ENCODE measurements at places on chromosomes 16 and 17. TPM values are rescaled to one million over a fixed set of nuclear protein-coding genes. Genes with fewer than 3 reads are reported as not detected.

SKAP1 gene
- total RNA-seq = not detected

ADGRG3 gene
- total RNA-seq = not detected

CARD14 gene
- not detected for total RNA-seq

NPIPA2 gene
- total RNA-seq = not detected

LCAT gene
- 1.7 TPM for total RNA-seq

MAPK8IP3 gene
- 17.0 TPM for total RNA-seq

RHBDF2 gene
- 1.3 TPM for total RNA-seq

ZNF469 gene
- total RNA-seq = 1.4 TPM

AGRP gene
- not detected for total RNA-seq

MED1 gene
- total RNA-seq = 24.2 TPM

ENPP7 gene
- total RNA-seq = not detected

RPL13 gene
- 2,098 TPM for total RNA-seq

MYOCD gene
- total RNA-seq = 20.1 TPM

MYL11 gene
- total RNA-seq = not detected

- H3K36me3 ChIP-seq = no peaks in the 10 kb centered on the region
- H3K27ac ChIP-seq = no peak overlapping the region
These were observed 18.7 kb upstream of the MEIOB start for GRCh38 chr16:1890708-1891050.

GRCh38 chr16:3578610-3579551, 1.7 kb upstream of the NLRC3 start:
- no peaks in the 10 kb centered on the region for H3K27me3 ChIP-seq
- no peak for DNase-seq
- H3K4me1 ChIP-seq = no peaks in the 10 kb centered on the region
- H3K36me3 ChIP-seq = peaks cover 9% of the 10 kb centered on the region

- no peak for DNase-seq
- H3K4me3 ChIP-seq = no peak overlapping the region
- H3K4me1 ChIP-seq = no peaks in the 10 kb centered on the region
These were observed 12.0 kb downstream of the ACSF3 start for GRCh38 chr16:89105599-89106151.

GRCh38 chr17:78580277-78580804, 3.1 kb upstream of the DNAH17 start:
- no peak overlapping the region for H3K27ac ChIP-seq
- H3K36me3 ChIP-seq = no peaks in the 10 kb centered on the region
- H3K4me3 ChIP-seq = no peak overlapping the region
- no peaks in the 10 kb centered on the region for H3K4me1 ChIP-seq
- no peak for DNase-seq
- H3K27me3 ChIP-seq = peaks cover 28% of the 10 kb centered on the region

DNA sequence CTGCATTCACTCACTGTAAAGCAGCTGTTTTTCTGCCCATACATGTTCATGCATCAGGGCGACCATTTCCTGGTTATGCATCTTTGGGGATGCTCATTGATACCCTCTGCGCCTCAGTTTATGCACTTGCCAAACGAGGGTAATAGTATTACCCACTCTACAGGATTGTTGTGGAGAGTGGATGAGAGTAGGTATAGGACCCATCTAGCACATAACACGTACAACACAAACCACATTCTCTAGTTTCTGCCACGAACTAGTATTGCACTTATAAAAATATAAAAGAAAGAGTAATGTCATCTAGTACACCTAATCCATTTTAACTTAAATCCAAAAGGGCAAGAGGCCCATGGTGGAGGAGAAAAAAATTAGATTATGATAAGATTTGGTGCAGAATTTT, 231.7 kb downstream of the SLC39A11 start:
- DNase-seq = no peak
- no peaks in the 10 kb centered on the region for H3K4me1 ChIP-seq
- no peaks in the 10 kb centered on the region for H3K36me3 ChIP-seq

DNA sequence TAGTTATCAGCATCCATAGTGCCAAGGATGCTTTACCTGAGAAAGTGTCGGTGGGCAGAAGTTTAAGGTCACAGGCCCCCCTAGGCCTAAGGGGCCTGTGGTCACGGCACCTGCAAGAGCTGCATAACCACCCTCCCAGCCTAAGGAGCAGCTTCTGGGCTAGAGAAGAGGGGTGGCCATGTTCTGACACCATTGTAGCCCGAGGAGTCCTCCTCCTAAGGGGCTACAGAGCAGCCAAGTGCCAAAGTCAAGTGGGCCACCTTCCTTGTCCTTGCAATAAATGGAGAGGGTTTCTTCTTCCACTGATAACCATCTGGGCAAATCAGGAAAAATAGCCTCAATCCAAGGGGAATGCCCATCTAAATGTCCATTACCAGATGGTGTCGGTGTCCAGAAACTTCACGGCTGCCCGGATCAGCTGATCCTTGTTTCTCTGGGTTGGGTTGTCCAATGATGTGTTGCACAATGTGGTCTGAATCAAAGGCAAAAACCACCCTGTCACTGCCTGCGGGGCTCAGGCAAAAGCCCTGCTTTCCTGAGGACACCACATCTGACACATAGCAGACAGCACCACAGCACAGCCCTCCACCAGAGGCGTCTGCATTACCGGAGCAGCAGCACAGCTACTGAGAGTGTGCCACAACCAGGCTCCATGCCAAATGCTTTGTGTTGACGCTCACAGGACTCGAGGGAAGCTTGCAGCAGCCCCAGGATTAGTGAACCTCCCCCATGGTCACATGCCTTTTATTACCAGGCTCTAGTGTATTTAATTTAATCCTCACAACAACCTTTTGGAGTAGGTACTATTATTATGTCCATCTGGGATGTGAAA, 12.8 kb downstream of the ATPAF2 start:
- peak; percentile 81 for DNase-seq
- H3K27me3 ChIP-seq = no peaks in the 10 kb centered on the region
- H3K27ac ChIP-seq = no peak overlapping the region
- no peak overlapping the region for H3K4me3 ChIP-seq
- H3K4me1 ChIP-seq = peaks cover 6% of the 10 kb centered on the region
- H3K36me3 ChIP-seq = peaks cover 8% of the 10 kb centered on the region

DNA sequence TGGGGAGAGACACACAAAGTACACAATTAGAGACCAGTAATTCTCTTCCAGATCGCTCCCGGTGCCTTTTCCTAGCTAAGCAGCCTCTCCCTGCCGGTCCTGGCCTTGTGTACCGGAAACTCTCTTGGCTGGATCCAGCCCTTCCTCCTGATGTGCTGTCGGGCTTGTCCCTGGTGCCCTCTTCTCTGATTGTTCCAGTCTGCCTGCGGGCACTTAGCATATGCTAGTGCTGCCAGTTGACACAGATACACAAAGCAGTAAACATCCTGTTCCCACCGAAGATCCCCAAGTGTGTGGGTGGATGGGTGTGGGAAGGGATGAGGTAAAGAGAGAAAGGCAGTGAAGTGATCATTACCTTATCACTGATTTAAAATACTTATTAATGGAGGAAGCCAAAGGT, 9.7 kb downstream of the HS3ST3B1 start:
- H3K4me1 ChIP-seq = peaks cover 10% of the 10 kb centered on the region
- H3K4me3 ChIP-seq = no peak overlapping the region
- H3K36me3 ChIP-seq = peaks cover 9% of the 10 kb centered on the region
- DNase-seq = no peak

DNA sequence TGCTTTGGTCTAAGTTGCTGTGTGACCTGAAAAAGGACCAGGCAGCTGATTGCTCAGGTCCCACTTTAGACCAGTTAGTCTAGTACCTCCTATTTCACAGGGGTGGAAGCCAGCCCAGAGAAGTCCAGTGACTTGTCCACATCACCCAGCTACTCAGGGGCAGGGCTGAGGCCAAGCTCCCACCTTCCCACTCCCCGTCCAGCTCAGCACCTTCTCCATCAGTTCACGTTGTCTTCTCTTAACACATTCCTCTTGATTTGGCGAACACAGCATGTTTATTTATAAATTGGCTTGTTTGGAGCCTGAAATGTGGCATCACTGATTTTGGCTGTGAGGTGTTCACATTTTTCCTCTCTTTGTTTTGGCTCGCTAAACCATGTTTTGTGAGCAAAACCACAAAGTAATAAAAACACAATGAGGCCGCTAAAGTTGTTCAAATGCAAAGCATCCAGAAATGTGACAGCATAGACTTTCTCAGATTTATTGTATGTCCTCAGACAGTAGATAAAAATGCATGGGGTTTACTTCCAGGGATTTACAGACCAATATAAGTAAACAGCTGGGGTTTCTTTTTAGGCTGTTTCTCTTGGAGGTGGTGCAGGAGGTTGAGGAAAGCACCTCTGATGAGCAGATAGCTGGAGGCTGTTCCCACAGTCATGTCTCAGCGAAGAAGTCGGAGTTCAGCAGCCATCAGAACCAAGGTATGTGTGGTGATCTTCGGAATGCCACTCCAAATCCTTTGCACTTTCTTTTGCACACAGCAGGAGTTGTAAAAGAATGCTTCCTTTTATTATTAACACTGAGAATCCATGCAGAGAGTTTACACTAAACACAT, 88.4 kb downstream of the PLXDC1 start:
- no peaks in the 10 kb centered on the region for H3K36me3 ChIP-seq
- H3K4me3 ChIP-seq = no peak overlapping the region
- peaks cover 15% of the 10 kb centered on the region for H3K4me1 ChIP-seq
- H3K27me3 ChIP-seq = peaks cover 3% of the 10 kb centered on the region

GRCh38 chr17:63601439-63602371, 1.0 kb downstream of the TACO1 start:
- peaks cover 8% of the 10 kb centered on the region for H3K4me1 ChIP-seq
- H3K36me3 ChIP-seq = peaks cover 16% of the 10 kb centered on the region
- no peaks in the 10 kb centered on the region for H3K27me3 ChIP-seq
- peak overlapping the region; percentile 84 for H3K4me3 ChIP-seq

GRCh38 chr16:56885446-56886162, 20.6 kb downstream of the SLC12A3 start:
- H3K36me3 ChIP-seq = no peaks in the 10 kb centered on the region
- peaks cover 14% of the 10 kb centered on the region for H3K27me3 ChIP-seq
- H3K27ac ChIP-seq = no peak overlapping the region
- DNase-seq = no peak
- no peak overlapping the region for H3K4me3 ChIP-seq
- no peaks in the 10 kb centered on the region for H3K4me1 ChIP-seq

DNA sequence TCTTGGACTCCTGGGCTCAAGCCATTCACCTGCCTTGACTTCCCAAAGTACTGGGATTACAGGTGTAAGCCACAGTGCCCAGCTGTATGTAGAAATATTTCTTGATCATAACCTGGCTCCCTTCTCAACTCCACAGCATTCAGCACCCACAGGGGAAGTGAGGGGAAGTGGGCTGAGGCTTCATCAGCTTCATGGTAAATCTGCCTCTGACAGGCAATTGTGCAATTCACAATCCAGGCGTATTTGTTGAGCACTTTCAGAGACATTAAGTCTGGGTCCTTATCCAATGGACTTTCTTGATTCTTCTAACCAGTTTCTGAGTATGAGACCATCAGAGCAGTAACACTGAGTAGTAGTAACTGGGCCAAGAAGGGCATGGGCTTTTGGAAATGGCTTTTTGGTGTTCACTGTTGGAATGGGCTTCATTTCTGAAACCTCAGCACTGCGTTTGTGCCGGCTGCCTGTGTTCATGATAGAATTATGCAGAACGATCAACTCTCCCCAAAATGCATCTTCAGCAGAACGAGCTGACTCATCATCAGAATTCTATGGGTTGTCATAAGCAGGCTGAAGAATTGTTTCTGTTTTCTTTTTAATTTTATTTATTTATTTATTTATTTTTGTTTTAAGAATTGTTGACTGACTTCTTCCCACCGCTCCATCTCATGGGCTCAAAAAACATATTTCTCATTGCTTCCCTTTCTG, 28.9 kb downstream of the FAM20A start:
- H3K4me3 ChIP-seq = no peak overlapping the region
- H3K27me3 ChIP-seq = peaks cover 2% of the 10 kb centered on the region

DNA sequence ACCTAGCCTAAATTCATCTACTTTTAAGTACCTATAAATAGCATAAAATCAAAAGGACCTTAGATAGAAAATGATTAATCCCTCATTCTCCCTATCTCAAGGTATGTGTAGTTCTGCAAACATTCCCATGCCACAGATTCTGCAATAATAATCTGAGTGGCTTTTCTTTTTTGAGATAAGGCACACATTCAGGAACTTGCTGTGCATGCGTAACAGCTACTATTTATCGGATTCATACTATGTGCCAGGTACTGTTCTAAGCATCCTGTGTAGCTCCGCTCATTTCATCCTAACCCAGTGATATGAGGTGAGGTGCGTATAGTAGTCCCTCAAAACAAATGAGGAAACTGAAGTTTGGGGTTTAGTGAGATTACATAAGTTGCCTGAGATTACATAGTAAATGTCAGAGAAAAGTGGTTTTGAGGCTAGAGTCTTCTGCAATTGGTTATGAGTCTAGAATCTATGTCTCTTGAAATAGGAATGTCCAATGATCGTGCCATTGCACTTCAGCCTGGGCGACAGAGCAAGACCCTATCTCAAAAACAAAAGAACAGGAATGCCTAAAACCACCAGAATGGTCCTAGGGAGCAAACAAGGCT, 2.0 kb upstream of the ZNF263 start:
- H3K27ac ChIP-seq = no peak overlapping the region
- H3K4me3 ChIP-seq = no peak overlapping the region

- no peak overlapping the region for H3K27ac ChIP-seq
- H3K4me3 ChIP-seq = no peak overlapping the region
- H3K4me1 ChIP-seq = peaks cover 11% of the 10 kb centered on the region
- no peaks in the 10 kb centered on the region for H3K36me3 ChIP-seq
These were observed 9.5 kb downstream of the CDK3 start for GRCh38 chr17:76009969-76010661.

- no peaks in the 10 kb centered on the region for H3K36me3 ChIP-seq
- peaks cover 10% of the 10 kb centered on the region for H3K27me3 ChIP-seq
- no peak overlapping the region for H3K4me3 ChIP-seq
- H3K27ac ChIP-seq = no peak overlapping the region
- no peak for DNase-seq
These were observed 21.7 kb upstream of the UBTF start for GRCh38 chr17:44241106-44241624.

Measured in IMR-90 (cell line).